ENCODE measurements at places on chromosomes 1 and 21.

GRCh38 chr1:92705446-92705845 is 79.5 kb downstream of the EVI5 start:
- DNase-seq = no peak

GRCh38 chr1:27545876-27546275 is 55.9 kb upstream of the WASF2 start:
- no peak for DNase-seq

DNA sequence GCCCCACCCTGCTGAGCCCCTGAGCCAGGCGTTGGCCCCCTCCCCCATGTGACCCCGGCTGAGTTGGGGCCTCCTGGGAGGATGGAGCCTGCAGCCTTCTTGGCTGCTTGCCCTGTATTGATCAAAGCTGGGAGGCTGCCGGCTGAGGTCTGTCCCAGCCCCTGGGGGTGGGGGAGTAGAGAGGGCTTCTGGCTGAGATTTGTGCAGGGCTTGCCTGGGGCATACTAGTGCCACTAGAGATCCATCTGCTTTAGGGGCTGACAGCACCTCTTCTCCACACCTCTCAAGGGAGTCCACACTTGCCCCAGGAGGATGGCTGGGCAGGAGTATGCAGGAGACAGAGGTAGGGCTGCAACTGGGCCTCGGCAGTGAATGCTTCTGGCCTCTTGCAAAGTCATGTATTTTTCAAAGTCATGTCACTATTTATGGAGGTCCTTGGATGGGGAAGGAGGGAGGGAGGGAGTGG is 53.6 kb upstream of the SSBP3 start:
- no peak for DNase-seq

DNA sequence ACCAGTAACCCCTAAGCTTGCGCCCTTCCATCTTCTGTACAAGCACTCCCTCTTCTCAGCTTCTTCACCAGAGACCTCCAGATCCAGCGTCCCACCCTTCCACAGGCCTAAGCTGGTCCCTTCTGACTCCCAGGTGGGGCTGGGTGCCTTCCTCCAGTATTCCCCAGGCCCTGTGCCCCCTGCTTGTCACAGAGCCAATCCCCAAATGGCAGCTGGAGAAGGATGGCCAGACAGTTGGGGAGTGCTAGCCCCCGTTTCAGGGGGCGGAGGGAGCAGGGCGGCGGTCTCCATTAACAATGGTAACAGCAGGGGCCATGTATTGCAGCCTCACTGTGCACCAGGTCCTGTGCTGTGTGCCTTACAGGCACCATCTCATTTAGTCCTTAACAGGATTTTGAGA is 85.7 kb downstream of the KCNN3 start:
- DNase-seq = no peak

- DNase-seq = no peak
Observed at GRCh38 chr1:57616921-57617320, 193.1 kb upstream of the DAB1 start.

DNA sequence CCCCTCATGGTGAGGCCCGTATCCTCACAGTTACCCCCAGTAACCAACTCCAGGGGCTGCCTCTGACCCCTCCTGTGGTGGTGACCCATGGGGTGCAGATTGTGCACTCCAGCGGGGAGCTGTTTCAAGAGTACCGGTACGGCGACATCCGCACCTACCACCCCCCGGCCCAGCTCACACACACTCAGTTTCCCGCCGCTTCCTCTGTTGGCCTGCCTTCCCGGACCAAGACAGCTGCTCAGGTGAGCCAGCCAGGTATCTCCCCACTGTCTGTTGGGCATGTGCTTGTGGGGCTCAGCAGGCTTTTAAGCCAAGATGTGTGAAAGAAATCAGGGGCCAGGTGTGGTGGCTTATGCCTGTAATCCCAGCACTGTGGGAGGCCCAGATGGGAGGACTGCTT is 39.9 kb downstream of the ZBTB17 start:
- DNase-seq = no peak

DNA sequence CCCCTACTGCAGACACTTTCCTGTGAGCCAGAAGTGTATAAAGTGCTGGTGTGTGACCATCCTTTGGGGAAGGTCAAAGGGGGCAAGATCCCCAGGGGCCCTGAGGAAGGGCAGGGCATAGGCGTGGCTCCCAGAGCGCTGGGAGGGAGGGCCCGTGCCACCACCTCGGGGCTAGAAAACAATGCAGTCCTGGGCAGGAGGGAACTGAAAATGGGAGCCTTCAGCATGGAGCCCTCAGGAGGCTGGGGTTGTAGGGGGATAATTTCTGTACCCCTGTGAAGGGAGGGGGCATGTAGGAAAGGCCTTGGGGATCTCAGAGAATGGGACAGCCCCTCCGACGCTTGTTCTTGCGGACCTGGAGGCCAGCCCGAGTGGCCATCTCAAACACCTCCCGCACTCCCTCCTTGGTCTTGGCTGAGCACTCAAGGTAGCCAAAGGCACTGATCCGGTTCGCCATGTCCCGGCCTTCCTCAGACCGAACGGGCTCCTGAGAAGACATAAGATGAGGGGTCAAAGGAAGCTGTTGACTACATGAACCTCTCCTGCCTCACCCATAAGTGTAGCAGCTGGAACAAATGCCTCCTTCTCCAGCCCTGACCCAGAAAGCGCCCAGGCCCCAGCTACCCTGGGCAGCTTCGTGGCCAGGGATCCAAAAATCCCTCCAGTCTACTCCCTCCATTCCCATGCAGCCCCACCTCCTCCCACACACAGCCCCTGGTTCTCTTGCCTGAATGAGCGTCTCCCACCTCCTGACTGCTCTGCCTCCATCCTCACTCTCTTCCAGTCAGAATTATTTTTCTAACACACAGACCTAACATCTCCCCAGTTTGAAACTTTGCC is 5.5 kb downstream of the RHOC start:
- DNase-seq = no peak

DNA sequence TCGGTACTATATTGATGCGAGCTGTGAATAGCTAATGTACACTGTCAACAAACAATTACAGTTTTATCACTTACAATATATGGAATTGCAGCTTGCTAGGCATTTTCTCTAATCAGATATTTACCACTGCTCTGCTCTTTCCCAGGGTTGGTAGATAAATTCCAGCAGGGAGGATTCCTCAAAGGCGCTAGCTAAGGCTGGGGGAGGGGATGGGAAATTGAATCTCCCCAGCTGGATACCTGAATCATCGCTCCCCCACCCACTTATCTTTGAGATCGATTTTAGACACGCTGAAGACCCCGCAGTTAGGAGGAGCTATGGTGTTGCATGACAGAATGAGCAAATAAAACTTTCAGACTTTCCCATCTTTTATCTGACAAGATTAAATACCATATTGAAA is 127.2 kb downstream of the CSMD2 start:
- no peak for DNase-seq

DNA sequence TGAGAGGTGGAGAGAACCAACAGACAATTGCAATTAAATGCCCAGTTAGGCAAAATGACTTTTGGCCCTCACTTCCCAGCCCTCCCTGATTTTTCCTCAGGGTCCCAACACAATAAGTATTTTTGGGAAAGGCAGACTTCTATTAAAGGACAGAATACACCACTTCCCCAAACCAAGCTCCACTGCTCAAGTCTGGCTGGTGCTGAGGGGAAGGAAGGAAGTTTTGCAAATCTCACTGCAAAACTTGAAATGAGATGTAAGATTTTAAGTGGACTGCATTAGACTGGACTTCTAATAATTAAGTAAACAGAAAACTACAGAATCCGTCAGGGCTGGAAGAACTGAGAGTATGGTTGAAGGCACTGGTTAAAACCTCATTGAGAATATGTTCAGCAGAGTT is 32.2 kb upstream of the CD1D start:
- no peak for DNase-seq

GRCh38 chr1:112744009-112744578 is 29.0 kb upstream of the PPM1J start:
- DNase-seq = no peak

GRCh38 chr21:36879827-36880226 is 86.6 kb downstream of the HLCS start:
- no peak for DNase-seq

GRCh38 chr1:31705080-31705866 is 1.5 kb upstream of the COL16A1 start:
- no peak for DNase-seq

- DNase-seq = no peak
Observed at GRCh38 chr1:65490231-65491009, 70.0 kb downstream of the LEPR start.

GRCh38 chr1:44076066-44076465 is 42.6 kb upstream of the KLF17 start:
- no peak for DNase-seq

- no peak for DNase-seq
Observed at GRCh38 chr1:225965231-225965630, 24.2 kb upstream of the LEFTY2 start.

- DNase-seq = no peak
Observed at GRCh38 chr1:109621379-109622136, 1.9 kb downstream of the AMPD2 start.

DNA sequence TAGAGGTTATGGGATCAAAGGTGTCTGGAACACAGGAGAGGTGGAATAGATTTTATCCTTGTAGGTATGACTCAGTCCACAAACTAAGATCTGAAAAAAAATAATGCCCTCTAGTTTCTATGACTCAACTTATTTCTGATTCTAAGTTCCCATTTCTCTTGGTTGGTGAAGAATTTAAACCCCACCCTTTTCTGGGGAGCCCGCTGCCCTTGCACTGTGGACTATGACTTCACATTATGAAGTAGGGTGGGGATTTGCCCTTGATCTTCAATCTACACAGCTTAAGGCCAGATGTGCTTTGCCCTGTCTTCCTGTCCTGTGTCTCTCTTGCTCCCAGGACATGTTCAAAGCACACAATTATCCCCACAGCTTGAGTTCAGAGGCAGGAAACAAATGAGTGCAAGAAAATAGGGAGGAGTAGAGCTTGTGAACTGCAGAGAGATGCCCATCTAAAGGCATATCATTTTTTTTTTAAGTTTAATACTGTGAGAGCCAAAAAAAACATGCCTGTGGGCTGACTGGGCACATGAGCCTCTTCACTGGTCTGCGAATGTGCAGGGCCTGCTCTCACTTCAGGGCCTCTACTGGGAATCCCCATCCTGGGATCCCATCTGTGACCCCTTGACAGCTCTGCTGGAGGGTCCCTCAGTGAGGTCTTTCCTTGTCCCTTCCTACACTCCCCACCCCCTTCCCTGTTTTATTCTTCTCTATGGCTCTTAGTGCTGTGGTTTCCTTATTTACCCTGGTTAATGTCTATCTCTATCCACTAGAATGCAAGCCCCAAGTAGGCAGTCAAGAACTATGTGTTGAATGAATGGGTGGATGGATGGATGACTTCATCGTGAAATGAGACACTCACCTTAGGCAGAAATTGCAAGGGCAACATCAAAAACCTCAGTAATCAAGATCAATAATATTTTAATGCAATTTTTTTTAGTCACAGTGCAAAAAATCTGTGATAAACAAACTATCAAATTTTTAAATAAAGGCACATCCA is 61.5 kb downstream of the CD58 start:
- no peak for DNase-seq

DNA sequence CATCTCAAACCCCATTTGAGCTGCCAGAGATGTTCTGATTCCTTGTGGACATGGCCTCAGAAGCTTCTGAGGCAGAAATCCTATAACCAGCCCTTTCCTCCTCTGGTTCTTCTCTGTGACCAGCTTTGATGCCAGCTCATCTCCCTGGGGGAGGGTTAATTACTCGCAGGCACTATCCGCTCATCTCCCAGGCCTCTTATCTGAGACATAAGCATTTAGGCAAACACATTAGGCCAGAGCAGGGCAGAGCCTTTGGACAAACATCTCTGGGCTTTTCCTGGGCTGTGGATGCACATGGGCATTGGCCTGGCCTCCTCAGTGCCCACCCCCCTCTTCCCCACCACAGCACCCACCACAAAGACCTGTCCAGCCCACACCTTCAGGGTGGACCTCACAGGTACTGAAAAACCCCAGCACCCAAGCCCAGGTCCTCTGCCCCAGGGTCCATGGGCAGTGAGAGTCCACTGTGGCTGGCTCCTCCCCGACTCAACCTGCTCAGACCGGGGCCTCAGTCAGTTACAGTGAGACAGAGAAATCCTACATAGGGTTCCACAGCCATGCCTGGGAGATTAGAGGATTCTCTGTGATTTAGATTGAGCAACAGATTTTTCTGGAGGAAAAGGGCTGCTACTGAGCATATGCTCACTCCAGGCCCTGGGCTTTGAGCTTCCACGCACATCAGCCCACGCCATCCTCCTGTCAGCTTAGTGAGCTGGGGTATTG is 26.9 kb downstream of the IGSF21 start:
- DNase-seq = no peak

GRCh38 chr1:43945674-43946235 is 995 bp upstream of the IPO13 start:
- no peak for DNase-seq

DNA sequence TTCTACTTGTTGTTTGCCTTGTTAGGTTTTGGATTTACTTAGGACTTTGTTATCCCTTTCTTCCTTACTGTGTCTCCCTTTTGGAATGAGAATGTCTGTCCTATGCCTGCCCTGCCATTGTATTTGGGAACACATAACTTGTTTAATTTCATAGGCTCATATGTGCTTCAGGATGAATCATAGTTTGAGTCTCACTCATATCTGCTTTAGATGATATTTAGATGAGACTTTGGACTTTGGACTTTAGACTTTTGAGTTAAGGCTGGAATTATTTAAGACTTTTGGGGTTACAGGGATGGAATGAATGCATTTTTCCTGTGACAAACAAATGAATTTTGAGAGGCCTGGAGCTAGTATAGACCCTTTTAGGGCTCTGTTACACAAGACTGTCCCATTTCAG is 33.4 kb downstream of the PSMG1 start:
- no peak for DNase-seq

DNA sequence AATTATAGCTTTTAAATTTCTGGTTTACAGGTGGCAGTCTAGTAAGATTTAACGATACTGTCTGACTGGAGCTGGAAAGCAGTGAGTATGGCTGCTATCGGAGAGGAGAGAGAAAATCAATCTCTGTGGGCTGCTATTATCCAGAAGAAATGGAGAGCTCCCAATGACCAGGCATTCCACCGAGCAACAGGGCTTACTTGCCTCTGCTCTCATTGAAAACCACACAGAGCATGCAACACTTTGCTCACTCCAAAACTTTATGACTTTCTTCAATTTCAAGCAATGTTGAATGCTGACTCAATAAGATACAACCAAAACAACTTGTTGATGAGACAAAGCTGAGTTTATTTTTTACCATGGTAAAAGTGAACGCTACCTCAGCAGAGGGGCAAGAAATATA is 337.0 kb upstream of the NCAM2 start:
- DNase-seq = no peak

Data from stimulated activated CD8-positive, alpha-beta memory T cell treated with anti-CD3 and anti-CD28 coated beads, Interleukin-4, amount 100 ng/mL, for 1 hour (primary cell).